Stimulated activated CD8-positive, alpha-beta memory T cell treated with anti-CD3 and anti-CD28 coated beads, Interleukin-15, amount 100 ng/mL, for 24 hours (primary cell): ENCODE measurements at places on chromosomes 2 and 18.

DNA sequence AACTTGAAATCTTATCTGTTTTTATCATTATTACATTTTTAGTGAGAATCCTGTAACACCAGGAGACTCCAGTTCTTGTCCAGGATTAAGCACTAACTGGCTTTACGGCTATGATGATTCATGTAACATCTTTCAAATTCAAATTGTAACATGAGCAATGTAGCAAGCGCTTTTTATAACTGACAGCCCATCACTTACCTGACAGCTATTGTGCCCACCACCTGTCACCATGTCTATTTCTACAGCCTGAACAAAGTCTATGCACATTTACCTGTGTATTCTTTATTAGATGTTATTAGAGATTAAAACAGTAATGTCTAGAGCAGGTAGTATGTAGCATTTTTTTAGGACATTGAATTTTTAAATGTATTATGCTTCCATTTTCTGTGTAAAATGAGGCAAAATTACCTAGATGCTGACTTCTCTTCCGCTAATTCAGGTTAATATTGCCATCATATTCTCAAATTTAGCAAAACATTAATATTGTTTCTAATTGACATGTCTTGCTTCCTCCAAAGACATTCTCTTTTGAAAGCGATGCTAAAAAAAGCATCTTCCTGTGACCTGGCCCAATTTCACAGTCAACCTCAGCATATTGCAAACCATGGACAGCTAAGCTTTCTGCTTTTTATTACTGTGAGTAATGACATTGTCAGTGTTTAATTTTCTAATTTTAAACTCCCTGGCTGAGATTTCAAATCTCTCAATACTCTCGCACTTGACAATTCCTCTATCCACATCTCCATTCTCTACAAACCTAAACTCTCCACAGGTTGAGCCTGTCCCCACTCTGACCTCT lies 37.8 kb downstream of the RIT2 start:
- DNase-seq: no peak

GRCh38 chr2:97957432-97958183 lies 38.1 kb downstream of the TMEM131 start:
- no peak for DNase-seq

- no peak for DNase-seq
Observed at GRCh38 chr2:221458578-221458977, 113.5 kb downstream of the EPHA4 start.

DNA sequence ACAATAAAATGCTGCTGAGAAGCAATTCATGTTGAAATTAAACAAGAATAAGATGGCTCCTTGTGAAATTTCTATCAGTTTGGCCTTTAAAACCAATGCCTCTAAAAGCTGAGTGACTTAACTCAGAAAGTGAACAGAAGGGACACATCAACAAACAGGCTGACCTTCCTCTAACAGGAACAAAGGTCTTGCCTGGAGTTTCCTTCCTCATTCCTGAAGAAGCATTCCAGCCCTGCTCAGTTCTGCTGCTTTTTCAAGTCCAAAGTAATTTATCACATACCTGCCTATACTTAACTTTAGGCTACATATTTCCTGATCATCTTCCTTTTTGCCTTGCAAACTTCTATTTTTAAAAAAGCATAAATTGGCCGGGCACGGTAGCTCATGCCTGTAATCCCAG lies 14.1 kb downstream of the PTRHD1 start:
- no peak for DNase-seq

GRCh38 chr18:48544116-48544515 lies 5.3 kb downstream of the CTIF start:
- DNase-seq: no peak

DNA sequence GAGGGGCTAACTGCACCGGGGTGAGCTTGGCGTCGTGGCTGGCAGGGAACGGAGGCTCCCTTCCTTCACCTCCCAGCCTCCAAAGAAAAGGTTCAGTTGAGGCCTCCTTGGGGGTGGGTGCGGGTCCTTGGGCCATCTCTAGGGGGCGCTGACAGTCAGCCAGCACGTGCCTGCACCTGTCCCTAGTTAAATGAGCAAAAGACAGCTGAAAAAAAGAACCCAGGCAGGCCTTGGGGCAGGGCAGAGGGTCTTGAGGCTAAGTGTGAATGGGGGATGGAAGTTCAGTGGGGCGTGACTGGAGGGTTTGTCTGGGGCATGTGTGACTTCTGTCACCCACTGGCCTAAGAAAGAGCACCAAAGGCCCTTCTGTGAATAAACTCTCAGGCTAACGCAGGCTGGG lies 56.4 kb downstream of the ZFP36L2 start:
- DNase-seq: no peak

DNA sequence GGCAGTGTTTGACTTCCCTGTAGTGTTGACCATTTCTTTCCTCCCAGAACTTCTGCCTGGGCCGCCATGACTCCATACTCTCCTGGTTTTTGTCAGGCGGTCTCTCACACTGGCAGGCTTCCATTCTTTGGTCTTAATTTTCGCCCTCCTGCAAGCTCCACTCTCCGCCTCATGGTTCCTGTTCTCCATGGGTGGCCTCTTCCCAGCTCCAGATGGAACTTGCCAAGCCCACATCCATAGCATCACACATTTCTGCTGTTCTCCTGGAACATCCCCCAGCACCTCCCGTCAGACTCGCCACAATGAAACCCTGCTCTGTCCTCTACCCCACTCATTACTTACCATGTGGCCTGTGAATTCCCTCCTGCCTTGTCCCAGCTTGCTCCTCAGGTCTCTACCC lies 896 bp upstream of the AFF3 start:
- DNase-seq: no peak

DNA sequence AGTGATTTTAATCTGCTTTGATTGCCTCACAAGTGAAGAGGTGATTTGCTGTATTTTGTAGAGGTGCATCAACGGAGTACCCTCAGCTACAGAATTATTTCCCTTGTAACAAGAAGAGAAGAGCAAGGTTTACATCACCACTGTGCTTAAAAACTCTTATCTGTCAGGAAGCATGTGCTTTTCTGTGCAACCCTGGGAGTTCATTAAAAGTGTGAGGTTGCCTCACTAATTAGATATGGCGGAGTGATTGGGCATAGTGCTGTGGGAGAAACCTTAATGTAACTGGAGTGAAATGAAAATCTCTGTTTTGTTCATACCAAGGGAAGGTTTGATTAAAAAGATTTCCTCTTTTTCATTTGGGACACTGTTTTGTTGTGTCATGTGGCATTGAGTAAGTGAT lies 544.7 kb downstream of the PARD3B start:
- no peak for DNase-seq

GRCh38 chr2:9795071-9795470 lies 48.2 kb upstream of the TAF1B start:
- no peak for DNase-seq

- no peak for DNase-seq
Observed at GRCh38 chr2:145919477-145919876, 1399.6 kb upstream of the ZEB2 start.

- no peak for DNase-seq
Observed at GRCh38 chr2:157887946-157888345, 11.8 kb upstream of the ACVR1 start.

DNA sequence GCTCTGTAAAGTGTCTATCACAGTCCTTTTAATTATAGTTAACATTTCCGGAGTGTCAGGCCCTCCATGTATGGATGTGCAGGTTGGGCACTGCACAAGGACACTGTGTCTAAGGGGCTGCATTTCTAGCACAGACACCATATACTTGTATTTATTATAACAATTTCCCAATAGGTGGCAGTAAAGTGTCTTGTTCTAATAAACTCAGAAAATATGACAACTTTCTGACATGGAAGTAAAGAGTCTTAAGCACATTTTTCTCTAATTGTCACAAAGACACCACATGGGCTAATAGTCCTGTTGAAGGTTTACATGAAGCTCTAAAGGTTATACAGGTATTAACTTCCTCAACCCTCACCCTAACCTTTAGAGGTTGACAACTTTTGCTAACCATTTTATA lies 156.6 kb downstream of the DYSF start:
- no peak for DNase-seq

DNA sequence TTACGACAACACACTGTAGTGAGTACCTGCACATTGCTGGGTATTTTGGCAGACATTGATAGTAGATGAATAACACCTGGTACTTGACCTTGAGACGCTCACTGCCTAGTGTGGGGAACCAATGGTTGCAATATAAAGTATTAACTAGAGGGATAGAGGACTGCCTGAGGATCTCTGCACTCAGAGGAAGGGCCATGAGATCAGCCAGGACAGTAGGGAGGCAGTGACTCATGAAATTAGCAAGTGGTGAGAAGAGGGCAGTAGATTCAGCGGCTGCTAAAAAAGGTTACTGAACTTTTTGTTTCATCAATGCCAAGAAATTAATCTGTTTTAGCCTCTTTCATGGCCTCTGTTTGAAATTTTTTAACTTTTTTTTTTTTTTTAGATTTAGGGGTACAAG lies 250.8 kb upstream of the TCF4 start:
- no peak for DNase-seq

DNA sequence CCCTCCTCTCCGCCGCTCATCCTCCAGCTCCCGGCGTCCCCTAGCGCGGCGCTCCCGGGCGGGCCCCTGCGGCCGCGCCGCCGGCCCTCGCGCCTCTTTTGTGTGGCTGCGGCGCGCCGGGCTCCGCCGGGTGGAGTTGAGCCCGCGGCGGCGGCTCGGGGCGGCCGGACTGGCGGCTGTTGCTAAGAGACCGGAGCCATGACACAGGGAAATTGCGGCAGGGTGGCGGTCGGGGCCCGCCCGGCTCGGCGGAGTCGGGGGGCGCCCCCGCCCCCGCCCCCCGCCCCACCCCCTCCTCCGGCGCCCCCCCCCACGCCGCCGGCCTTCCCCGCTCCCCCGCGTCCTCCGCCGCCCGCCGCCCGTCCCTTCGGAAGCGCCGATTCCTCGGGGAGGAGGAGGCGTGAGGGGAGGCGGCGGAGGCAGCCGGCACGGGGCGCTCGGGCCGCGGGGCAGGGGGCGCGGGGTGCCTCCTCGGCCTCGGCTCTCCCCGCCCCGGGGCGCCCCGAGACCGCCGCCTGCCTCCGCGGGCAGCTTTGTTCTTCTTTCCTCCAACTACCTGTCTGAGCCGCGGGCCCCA lies at the start of gene TMEM200C:
Gene TMEM200C, minus strand, starts transcription at position 224 of the 577 bp plus-strand sequence. CDS start 3,459 bp downstream, outside the sequence.
- no peak for DNase-seq

GRCh38 chr2:143434445-143434844 lies 305.2 kb downstream of the ARHGAP15 start:
- no peak for DNase-seq

DNA sequence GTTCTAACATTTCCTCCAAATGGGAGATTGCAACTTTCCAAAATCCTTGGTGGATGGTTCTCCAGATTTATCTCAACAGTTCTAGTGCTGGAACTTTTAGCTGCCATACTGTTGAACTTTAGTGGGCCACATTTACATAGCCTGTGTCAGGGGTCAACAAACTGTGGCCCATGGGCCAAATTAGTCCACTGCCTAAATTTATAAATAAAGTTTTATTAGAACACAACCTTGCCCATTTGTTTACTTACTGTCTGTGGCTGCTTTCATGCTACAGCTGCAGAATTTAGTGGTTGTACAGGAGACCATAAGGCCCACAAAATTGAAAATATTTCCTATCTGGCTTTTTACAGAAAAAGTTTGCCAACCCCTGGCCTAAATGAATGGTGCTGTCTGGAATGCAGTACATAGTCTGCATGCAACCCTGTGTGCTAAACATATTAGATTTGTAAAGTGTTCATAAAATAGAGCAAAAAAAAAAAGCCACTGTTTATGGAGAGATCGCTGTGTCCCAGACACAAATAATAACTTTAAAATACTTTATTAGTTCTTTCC lies 30.3 kb downstream of the MGAT5 start:
- no peak for DNase-seq

- DNase-seq: no peak
Observed at GRCh38 chr2:201233812-201234662, 26.3 kb upstream of the CASP8 start.

DNA sequence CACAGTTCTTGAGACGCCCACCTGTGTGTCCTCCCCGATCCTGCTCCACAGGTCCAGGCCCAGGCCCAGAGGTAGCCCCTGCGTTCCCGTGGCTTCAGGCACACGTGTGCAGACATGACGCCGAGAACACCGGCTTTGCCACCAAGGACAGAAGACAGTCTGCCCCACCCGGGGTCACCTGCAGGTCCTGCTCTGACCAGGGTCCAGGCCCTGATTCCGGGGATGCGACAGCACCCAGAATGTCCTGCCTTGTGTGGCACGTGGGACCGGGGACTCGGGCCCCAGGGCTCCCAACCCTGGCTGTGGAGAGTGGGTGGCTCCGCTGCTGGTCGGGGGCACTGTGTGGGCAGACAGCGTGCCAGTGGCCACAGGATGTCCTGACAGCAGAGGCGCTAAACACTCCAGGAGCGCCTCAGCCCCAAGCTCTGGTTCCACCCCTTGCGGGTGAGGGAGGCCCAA lies 36.9 kb downstream of the ADI1 start:
- no peak for DNase-seq

- no peak for DNase-seq
Observed at GRCh38 chr2:192749611-192750200, 555.0 kb upstream of the TMEFF2 start.

- no peak for DNase-seq
Observed at GRCh38 chr2:70523996-70524965, 29.3 kb downstream of the TGFA start.

GRCh38 chr2:20433946-20434553 lies 12.8 kb upstream of the RHOB start:
- DNase-seq: no peak

GRCh38 chr2:215367662-215368492 lies 56.0 kb downstream of the ATIC start:
- no peak for DNase-seq

DNA sequence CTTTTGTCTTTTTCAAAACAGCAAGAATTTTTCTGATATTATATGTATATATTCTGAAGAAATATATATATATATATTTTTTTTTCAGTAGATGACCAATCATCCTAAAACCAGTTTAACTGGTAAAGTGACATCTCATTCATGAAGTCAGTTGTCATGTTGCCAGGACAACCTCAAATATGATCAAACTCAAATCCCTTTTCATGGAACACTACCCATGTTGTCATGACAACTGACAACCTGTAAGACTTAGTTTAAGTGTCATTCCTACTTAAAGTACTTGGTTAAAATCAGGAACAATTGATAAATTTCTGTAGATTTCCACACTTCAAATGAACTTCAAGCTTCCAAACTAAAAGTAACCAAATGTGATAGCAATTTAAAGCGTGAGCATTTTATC lies 101.8 kb upstream of the ERBB4 start:
- no peak for DNase-seq

- no peak for DNase-seq
Observed at GRCh38 chr18:40673150-40673549, 1281.9 kb upstream of the PIK3C3 start.

DNA sequence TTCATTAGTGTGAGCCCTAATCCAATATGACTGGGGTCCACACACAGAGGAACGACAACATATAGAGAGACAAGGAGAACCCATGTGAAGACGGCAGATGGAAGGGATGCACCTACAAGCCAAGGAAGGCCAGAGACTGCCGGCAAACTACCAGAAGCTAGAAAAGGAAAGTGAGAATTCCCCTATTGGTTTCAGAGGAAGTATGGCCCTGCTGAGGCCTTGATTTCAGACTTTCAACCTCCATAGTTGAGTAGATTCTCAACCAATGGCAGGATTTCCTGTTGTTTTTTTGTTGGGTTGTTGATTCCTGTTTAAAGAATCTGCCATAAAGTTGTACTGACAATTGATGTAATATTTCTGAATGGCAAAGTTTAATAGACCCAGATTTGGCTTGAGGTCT lies 241.5 kb downstream of the SATB2 start:
- DNase-seq: no peak
